ENCODE measurements at places on chromosomes 2 and 18.

DNA sequence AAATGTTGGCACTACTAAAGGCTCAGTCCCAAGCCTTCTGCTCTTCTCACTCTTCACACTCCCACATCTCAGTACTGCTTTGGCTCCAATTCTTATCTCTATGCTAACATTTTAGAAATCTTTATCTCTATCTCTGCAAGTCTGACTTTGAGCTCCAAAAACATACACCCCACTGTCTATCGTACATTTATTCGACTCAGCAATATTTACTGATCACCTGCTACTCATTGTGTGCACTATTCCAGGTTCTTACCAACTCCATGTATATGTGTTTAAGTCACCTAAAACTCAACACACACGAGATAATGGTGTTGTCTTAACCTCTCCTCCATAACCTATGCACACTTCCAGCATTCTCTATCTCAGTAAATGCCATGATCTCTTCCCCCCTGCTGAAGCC is 268.2 kb upstream of the CRIM1 start:
- DNase-seq = no peak

- no peak for DNase-seq
Measured at GRCh38 chr2:147385600-147385999, 459.2 kb upstream of the ACVR2A start.

DNA sequence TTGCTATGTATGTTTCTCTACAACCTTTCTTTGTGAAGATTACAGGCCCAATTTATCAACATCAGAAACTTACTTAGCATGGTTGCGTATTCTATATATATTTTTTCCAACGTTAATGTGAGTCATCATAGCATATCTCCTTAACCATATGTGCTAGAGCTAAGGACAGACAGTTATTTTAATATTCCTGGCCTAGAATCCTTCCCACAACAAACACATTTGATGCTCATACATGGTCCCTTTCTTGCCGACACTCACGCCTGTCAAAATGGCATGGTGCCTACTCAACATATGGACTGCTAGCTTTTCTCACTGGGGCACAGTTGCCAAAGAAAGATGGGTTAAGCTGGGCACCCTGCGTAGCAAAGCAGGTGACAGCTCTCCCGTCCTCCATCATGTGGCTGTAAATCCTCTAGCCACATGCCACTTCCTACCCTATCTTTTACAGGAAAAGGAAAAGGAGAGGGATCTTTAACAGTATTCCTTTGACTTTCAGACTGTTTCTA is 75.2 kb upstream of the GALNT5 start:
- DNase-seq = no peak

- no peak for DNase-seq
Measured at GRCh38 chr2:140247451-140248195, 1467.4 kb upstream of the NXPH2 start.

DNA sequence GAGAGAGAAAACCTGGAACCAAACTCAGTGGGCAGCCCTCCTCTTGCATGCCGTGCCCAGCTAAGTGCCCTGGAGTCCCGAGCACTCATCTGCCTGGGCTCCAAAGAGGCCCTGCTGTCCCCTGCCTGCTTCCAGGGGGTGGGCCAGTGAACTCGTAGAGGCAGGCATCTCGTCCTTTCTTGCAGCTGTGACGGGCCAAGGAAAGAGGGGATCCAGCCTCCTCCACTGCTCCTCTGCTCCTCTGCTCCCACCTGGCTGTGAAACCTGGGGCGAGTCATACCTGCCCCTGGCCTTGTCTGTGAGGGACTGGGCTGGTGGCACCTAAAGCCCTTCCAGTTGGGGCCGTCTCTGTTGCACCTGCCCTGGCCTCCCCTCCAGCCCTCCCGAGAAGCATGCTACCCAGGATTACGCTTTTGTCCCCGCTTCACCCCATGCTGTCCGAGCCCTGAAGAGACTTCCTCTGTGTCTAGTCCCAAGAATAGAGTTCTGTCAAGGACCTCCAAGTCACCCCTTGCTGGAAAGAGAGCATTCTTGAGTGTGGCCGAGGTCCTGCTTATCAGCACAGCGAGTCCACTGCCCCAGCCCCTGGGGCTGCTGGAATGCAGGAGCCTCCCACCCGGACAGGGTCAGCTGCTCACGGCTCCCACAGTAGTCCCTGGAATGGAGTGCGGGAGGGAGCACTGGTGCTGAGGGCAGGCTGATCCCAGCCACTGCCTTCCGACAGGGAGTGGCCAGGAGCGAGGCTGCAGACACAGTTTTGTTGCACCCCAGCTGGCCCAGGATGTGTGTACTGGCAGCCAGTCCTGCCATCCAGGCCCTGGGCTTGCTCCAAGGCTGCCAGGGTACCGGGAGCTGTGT is 14.3 kb downstream of the KCNK3 start:
- no peak for DNase-seq

- no peak for DNase-seq
Measured at GRCh38 chr2:18078216-18078615, 199.7 kb downstream of the KCNS3 start.

GRCh38 chr2:62074233-62074632 is 121.7 kb upstream of the B3GNT2 start:
- DNase-seq = no peak

DNA sequence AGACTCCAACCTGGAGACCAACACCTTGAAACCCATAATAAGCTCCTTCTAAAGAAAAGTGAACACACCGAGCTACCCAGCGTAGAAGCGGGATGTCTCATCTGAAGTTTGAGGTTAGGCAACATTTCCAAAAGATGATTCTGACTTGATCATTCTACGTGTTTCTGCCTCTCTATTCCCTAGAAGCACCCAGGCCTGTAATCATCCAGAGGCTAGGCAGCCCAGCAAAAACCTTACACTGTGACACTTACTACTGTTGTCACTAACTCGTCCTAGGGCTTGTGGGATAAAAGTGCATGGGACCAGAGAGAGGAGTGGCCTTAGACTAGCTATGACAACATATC is 1.4 kb downstream of the ZBTB14 start:
- peak; percentile 28 for DNase-seq

- DNase-seq = no peak
Measured at GRCh38 chr2:199690225-199690624, 160.8 kb downstream of the FTCDNL1 start.

- no peak for DNase-seq
Measured at GRCh38 chr2:19806131-19806530, 95.7 kb downstream of the TTC32 start.

GRCh38 chr2:168490015-168490874 is 34.2 kb downstream of the CERS6 start:
- peak; percentile 72 for DNase-seq

- no peak for DNase-seq
Measured at GRCh38 chr2:175929850-175930249, 72.2 kb downstream of the LNPK start.

GRCh38 chr2:42199626-42200025 is 30.5 kb downstream of the EML4 start:
- DNase-seq = no peak

- DNase-seq = no peak
Measured at GRCh38 chr2:99719102-99719501, 229.3 kb upstream of the REV1 start.

- no peak for DNase-seq
Measured at GRCh38 chr2:20148426-20148922, 76.5 kb downstream of the SDC1 start.

DNA sequence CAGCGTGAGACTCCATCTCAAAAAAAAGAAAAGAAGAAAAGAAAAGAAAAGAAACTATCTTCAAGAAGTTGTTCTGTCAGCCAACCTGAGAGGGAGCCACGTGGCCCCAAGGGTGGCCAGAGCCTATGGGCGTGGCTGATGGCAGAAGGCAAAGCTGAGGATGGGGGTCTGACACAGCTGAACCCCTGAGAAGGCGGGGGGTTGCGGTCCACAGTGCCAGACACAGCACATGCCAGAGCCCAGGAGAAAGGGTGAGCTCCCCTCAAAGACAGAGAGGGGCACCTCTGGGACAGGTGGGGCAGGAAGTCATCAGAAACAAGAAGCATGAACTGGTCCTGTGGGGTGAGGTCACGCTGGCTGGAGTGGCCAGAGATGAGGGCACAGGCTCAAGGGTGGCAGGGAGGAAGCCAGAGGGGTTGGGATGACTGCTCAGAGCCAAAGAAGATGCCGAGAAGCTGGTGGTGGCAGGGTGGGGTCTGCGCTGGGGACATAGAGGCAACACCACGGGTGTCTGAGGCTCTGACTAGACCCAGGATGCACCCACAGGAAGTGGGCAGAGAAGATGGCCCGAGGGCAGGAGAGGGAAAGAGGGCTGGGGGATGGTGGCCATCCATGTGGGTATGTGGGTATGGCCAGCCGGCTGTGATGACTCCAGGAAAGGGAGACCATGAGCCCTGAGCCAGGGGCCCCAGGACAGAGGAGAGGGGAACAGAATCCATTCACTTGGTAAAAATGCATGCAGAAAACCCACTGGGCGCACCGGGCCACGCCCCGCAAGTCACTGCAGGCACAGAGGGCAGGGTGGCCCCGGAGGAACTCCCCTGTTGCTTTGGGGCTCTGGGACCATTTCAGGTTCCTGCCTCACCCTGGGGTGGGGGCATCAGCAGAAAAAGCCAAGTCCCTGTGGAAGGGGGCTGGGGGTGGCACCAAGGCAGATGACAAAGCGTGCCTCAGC is 8.4 kb downstream of the KIF1A start:
- DNase-seq = no peak

DNA sequence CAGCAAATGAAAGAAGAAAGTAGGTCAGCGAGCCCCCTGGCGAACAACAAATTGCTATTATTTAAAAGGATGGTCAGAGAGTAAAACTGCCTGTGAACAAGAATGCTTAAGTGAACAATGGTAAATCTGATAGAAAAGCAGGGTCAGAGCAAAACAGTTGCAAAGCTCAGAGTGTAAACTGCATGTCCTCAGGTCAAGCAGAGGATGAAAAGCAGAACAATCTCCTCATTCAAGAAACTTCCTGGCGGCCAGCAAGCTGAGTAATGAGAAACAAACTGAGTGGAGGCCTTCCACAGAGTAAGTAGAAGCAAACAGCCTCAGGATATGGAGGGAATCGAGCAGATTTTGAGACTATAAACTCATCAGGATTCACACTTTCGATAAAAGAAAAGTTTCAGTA is 117.9 kb downstream of the PPP1R1C start:
- DNase-seq = no peak

DNA sequence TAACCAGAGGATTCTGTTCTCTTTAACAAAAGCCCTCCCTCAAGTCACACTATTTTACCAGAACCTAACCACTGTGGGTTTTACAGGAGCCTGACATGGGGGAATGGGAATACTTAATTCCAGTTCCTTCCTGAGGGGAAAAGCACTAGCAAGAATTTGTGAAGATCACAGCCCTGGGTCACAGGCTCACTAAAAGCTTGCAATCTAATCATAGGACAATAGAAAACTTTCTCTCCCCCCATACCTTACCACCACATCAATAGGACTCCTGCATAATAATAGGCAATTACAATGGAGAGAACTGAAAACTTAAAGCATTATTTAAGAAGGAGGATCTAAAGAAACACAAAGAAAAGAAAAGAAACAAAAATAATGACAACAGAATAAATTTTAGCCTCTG is 225.8 kb upstream of the ZNF804A start:
- DNase-seq = no peak

GRCh38 chr2:8628866-8629209 is 53.0 kb upstream of the ID2 start:
- DNase-seq = no peak

DNA sequence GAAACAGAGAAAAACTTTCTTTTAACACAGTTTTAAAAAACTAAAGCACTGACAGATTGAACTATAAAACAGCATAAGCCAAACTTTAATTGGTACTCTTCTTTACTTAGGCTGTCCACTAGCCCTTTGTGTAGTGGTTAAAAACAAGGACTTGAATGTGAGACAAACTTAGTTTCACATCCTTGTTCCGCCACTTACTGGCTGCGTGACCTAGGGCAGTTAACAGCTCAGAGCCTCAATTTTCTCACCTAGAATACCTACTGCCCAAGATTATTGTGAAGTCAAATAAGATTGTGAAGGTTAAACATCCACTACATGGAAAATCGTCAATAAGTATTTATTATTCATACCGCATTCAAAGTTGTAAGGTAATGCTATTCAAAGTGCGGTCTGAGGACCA is 2.0 kb downstream of the WDR35 start:
- no peak for DNase-seq

- DNase-seq = no peak
Measured at GRCh38 chr2:23235736-23236135, 149.2 kb upstream of the KLHL29 start.

GRCh38 chr2:236636261-236636660 is 66.6 kb downstream of the ACKR3 start:
- DNase-seq = no peak

DNA sequence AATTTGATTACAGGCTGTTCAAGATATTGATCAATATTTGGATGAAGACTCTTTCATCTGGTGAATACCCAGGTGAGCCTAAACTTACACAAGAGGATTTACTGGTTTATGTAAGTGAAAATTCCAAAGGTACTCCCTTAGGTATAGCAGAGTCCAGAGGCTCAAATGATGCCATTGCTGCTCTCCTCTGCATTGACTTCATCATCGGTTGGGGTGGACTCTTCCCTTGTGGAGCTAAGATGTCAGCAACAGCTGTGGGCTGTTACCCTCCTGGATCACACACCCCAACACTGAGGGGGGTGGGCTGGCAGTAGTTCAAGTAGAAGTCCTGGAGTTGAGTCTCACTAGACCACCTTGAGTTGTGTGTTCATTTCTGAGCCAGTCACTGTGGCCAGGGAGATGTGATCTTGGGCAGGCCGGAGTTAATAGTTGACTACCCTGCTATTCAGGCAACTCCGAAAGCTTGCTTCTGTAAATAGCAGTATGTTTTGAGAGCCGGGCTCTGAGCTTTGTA is 236.9 kb downstream of the PTPRM start:
- DNase-seq = no peak

- no peak for DNase-seq
Measured at GRCh38 chr2:11123001-11123809, 32.1 kb upstream of the SLC66A3 start.

DNA sequence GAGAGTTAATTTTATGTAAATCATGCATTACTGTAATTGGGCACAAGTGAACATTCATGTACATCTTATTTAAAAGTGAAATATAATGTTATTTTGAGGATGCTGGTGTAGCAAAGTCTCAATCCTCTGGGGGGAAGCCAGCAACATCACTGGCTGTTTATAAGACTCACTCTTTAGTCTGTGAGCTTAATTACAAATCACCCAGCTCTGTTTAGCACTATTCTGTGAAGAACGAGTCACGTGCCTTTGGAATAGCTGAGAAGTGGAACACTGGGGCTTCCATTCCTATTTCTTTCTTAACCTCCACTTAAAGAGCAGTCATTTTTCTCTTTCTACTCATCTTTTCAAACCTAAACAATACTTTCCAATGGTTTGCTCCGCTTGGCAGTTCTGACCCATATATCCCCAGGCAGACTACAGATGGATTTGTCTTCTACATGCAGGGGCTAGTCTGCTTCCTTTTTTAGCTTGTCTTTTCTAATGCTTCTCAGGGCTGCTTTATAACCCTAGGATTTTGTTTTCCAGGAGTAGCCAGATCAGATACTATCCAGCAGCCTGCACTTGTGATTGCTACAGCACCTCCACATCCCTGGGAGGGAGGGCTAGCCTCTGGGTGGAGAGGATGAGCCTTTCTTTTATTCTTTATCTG is 95.3 kb upstream of the CAVIN2 start:
- DNase-seq = no peak

GRCh38 chr2:199756743-199757142 is 94.2 kb downstream of the FTCDNL1 start:
- no peak for DNase-seq

- no peak for DNase-seq
Measured at GRCh38 chr2:156864325-156864724, 393.2 kb upstream of the GALNT5 start.
